ENCODE measurements at places on chromosomes 13 and 19.

- no peak for DNase-seq
Measured at GRCh38 chr13:98826146-98826545, 73.7 kb upstream of the SLC15A1 start.

DNA sequence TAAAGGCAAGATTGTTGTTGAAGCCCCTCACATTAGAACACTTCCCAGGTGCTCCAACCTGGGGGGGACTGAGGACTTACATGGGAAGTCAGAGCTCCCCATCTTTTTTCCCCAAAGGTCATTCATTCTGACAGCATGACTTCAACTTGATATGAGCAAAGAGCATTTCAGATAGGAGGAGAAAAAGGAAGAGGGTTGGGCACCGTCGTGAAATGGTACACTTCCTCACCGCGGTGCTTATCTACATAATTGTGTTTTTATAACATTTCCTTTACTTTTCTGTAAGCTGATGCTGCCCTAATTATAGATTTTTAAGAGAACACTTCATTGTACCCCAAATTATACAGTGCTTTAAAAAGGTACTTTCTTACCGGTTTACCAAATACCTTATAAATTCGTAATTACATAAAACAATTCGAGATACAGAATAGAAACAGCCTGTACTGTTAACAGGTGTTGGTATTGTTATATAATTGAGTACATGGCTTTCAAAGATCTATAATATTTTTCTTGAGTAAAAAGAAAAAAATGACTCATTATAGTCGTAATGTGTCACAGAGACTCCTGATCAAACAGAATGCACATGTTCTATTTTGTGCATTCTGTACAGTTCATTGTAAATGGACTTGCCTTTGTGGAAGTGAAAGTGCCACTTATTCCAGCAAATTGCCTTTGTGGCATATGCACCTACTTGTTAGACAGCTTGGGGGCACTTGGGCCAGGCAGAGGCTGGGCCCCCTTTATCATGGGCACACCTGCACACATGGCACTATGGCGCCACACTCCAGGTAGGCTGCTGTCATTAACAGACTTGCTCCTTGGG is 81.8 kb downstream of the GGACT start:
- no peak for DNase-seq

- DNase-seq, result no peak
Measured at GRCh38 chr13:113421673-113422270, 31.5 kb downstream of the ADPRHL1 start.

DNA sequence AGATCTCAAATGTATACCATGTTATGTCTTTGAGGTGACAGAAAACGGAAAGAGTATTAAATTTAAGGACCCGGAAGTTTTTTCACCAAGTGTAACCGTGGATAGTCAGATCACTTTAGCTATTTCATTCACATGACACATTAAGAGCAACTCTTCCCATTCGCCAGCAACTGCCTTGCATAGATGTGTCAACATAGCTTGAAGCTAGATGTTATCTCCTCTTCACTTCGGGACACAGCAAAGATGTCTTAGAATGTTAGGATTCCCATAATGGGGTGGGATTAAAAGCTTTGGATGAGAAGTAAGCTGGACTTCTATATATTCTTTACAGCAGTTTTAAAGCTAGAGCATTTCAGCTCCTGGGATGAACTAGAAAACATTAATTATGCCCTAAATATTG is 1135.9 kb upstream of the PCDH20 start:
- no peak for DNase-seq

- DNase-seq, result no peak
Measured at GRCh38 chr13:59663707-59664106, 500.0 kb downstream of the DIAPH3 start.

- DNase-seq, result no peak
Measured at GRCh38 chr13:105201351-105201750, 1334.1 kb downstream of the EFNB2 start.

GRCh38 chr19:54298357-54299125 is 14.4 kb downstream of the LILRA5 start:
- DNase-seq, result no peak

DNA sequence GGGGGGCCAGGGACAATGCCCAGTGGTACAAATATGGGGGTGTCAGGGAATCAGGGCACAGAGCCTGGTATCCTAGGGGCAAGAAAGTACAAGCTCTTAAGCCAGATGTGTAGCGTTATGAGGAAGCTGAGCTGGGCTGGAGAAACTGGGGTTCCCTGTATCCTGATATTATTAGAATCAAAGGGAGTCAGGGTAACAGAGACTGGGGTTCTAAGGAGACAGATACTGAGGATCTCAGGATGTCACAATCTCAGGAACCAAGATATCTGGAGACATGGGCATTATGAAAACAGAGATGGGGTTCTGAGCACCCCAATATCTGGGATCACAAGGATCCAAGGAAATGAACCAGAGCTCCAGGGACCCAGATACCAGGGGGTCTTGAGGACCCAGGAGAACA is 784 bp downstream of the BCL3 start:
- no peak for DNase-seq

DNA sequence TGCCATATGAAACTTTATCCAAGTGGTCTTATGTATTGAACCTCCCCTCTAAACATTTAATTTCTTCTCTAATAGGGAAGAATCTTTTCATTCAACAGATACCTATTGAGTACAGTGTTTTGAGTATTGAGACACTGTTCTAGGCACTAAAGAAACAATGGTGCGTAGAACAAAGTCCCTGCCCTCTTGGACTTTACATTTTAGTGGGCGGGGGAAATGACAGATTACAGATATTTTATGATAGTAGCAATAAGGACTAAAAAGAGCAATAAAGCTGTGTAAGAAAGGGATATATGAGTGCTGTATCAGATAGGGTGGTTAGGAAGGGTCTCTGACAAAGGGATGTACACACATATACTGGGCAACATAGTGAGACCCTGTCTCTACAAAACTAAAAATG is 5.4 kb downstream of the NUDT15 start:
- no peak for DNase-seq

DNA sequence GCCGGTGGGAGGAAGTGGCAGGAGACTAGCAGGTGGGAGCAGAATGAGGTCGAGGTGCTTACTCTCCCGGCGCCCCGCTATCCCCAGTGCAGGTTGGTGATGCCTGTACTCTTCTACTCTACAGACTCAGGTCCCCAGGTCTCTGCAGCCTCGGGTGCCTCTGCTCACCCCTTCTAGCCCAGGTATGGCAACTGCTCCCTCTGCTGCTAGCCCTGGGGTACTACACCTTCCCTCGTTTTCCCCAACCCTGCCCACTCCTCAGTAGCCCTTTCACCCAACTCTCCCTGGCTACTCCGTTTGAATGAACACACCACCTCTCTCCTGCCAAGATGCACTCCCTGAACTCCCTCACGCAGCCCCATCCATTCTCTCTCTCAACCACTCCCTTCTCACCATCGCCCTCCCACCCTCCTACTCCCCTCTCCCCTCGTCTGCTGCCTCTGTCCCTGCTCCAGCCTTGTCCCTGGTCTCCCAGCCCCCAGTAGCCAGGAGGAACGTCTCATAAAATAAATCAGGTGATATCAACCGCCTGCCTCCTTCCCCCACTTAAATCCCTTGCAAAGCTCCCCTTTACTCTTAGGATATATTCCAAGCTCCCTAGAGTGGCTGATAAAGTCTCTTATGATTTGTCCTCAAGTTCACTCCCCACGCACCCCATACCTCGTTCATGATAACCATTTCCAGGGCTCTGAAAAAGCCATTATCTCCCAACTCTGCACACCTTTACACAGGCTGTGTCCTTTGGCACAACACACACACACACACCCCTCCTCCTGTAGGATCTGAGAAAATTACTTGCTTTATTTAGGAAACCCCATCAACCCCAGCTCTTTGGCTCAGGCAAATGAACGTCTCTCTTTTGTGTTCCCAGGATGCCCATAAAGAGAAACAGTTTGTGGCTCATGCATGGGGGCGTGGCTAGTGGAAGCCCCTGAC is 8.2 kb upstream of the MEIS3 start:
- DNase-seq, result peak; percentile 51

DNA sequence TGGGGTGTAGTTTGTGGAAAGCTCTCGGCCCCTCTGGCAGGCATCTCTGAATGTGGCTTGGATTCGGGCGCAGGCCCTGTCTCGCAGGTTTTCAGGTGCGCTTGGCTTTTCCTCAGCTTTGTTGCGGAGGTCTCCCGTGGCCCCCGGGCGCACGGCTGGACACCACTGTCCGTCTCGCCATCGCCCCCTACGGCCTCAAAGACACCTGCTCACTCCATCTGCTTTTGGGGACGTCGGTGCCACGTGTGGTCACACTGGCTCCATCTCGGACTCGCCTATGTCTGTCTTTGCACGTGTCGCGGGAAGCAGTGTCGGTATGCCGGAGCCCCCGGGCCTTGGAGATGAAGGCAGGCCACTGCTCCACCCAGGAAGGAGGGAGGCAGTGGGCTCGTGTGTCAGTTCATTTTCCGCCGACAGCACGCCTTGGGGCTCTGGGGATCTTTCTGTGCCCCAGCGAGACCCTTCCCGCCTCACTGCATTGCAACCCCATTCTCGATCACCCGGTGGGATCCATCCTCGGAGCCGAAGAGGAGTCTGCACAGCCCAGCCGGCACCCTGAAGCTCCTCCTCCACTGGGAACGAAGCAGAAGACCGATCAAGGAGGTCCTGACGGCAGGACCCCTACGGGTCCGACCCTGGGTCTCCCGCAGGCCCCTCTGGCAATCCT is 42.1 kb downstream of the ZNF146 start:
- no peak for DNase-seq

GRCh38 chr13:61151062-61151461 is 264.6 kb downstream of the PCDH20 start:
- no peak for DNase-seq

DNA sequence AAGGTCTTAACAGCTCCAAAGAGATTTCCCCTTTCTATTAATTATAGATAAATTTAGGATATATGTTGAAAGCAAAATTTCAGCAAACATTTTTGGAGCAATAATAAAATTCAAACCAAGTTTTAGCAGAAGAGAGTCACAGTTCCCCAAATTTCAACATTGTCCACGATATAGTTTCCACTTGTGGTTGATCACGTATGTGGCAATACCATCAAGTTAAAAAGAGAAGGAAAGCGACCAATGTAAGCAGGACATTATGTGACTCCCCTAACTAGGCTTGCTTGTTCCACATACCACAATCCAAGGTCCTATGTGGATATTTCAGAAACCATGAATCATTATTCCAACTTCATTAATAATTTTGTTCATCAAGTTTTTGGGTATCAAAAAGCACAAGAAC is 52.8 kb downstream of the ELF1 start:
- DNase-seq, result no peak

DNA sequence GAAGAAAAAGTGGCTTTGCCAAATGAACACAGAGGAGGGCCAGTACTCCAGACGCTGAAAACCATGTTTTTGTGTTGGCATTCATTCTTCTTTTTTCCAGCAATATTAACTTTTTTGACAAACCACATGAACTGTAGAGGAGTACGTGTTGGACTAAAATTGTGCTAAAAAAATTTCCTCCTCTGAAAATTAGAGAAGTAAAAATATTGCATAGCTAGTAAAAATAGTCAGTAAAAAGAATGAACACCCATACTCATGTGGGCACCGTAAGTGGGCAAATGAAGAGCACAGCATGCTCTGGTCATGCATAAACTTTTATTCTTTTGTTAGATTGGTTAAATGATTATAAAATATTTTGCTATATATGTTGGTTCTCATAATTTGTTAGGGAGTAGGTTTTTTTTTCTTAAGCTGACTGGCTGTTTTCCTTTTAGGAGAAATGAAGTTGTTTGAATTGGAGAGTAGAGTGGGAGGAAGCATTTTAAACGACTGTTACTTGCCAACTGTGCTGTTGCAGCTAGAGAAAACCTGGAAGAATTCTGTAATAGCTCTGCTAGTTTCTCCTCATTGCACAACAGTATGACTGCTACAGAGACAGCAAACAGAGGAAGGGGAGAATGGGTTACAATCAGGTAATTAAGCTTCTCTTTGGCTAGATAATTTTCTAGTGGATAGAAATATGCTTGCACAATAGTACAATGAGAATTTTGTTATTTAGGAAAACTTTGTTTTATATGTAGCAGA is 222.4 kb downstream of the KCTD12 start:
- DNase-seq, result no peak

GRCh38 chr13:51004918-51005460 is 95.4 kb downstream of the RNASEH2B start:
- DNase-seq, result no peak

DNA sequence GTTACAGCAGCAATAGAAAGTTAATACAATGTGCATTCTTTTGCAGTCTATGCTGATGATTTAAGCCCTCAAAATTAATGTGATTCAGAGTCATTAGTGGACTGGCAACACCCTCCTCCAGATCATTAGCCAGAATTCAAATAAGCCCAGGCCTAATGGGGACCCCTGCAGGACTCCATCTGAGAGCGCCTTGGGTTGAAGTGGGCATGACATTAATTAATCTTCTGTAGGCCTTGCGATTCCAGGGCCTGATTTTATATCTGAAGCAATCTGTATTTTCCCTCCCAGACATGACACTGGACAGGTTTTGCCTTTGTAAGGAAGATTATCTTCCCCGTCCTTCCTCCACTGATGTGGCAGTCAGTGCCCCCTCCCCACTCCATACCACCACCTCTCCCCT is 442.9 kb downstream of the FOXO1 start:
- DNase-seq, result no peak

GRCh38 chr13:50798923-50799322 is 44.6 kb downstream of the DLEU7 start:
- DNase-seq, result no peak

DNA sequence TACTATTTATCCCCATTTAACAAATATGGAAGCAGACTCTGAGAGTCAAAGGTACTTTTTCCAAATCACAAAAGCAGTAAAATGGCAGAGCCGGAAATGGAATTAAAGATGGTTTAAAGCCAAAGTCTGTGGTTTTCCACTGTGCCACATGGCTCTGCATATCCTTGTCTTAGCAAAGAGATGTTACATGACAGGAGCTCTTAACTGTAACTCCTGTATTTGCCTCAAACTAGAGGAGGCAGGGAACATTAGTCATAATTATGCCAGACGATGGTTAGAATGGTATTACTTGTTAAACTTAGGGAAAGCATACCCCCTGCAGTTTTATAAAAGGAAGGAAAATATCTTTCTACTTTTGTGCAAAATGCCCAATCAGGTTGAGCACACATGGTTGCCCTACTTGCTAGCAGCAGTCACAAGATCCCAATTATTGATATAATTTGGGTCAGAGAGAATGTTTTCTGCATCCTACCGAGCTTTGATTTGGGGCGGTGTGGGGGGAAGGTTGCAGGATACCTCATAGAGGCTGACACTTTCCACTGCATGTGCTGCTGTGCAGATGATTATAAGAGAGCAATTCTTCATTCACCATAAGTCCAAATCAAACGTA is 42.0 kb upstream of the MAB21L1 start:
- DNase-seq, result no peak

GRCh38 chr19:33464733-33465115 is 56.9 kb downstream of the PEPD start:
- DNase-seq, result no peak

GRCh38 chr13:30276178-30276577 is 31.2 kb downstream of the KATNAL1 start:
- no peak for DNase-seq

GRCh38 chr19:8325454-8325853 is 4.2 kb downstream of the RPS28 start:
- DNase-seq, result no peak

- peak; percentile 47 for DNase-seq
Measured at GRCh38 chr13:23377983-23378632, 55.4 kb downstream of the SACS start.
